NCI-H2107 (cell line): ENCODE measurements at places on chromosomes 13 and 19.

GRCh38 chr19:1836458-1837221 is 11.6 kb downstream of the REXO1 start:
- DNase-seq = no peak

DNA sequence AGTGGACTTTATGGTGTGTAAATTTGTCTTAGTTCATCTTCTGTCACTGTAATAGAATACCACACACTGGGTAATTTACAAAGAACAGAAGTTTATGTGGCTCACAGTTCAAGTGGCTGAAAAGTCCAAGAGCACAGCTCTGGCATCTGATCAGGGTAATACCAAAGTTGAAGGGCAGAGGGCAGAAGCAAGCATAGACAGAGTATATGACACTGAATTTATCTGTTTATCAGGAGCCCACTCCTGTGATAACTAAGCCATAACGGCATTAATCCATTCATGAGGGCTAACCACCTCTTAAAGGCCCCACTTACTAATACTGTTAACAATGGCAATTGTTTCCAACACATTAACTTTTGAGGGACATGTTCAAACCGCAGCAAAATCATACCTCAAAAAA is 4.0 kb upstream of the RFXAP start:
- no peak for DNase-seq

GRCh38 chr19:19563348-19563848 is 25.3 kb downstream of the CILP2 start:
- DNase-seq = no peak

DNA sequence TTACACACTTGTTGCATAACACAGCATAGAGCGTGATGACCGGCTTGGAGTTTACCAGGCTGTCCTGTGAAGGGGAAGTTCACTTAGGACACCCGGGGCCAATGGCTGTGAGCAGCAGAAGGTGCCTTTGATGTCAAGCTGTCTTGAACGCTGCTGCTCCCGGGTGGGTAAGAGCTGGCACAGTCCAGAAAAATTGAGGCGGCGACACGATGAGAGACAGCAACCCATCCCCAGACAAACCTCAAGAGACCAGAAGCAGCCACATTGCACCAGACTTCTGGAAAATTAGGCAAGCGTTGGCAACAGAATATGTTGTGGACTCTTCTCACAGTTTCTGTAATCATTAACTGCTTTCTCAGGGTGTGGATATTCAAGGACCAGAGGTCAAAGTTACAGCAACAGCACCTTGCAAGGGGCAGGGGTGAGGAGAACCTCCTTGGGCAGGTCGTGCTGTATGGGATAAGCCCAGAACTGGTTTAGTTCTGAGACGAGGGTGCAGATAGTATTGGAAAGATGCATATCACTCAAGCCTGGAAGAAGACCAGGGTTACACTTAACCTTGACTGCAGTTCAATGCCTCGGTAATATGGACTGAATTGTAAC is 10.1 kb downstream of the NFILZ start:
- DNase-seq = no peak

DNA sequence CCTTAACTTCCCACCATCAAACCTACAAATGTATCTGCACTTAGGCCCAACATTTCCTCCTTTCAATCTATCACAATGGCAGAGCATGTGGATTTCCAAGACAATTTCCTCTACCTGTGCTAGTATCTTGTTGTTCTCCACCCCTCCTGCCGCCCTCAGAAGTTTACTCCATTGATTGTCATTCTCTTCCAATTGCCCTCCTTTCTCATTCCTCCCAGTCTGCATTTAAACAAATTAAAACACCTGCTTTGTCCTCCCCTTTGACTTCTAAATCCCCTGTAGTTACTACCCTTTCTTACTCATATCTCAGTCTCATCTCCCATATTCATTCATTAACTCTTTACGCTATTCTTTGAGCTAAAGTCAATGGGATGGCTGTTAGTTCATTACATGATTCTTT is 370.6 kb downstream of the DIAPH3 start:
- no peak for DNase-seq

- DNase-seq = no peak
Measured at GRCh38 chr13:57314897-57315520, 148.0 kb downstream of the PRR20E start.

DNA sequence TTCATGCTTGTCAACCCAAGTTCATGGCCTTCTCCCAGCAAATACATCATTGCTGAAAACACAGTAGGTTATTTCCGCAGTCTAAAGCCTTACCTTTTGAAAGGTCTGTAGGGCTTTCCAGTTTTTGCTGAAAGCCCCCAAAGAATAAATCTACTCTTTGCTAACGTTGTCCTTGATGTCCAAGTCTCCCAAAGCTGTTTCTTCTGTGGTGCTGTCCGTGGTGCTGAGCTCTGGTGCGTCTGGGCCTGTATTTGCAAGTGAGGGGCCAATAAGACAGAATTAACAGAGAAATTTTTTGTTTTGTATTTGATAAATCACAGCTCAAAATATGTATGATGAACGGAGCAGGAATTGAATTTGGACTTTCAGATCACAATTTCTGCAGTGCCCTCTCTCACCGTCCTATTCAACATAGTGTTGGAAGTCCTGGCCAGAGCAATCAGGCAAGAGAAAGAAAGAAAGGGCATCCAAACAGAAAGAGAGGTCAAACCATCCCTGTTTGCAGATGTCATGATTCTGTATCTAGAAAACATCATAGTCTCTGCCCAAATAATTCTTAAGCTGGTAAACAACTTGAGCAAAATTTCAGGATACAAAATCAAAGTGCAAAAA is 9.8 kb upstream of the LGALS16 start:
- DNase-seq = no peak

DNA sequence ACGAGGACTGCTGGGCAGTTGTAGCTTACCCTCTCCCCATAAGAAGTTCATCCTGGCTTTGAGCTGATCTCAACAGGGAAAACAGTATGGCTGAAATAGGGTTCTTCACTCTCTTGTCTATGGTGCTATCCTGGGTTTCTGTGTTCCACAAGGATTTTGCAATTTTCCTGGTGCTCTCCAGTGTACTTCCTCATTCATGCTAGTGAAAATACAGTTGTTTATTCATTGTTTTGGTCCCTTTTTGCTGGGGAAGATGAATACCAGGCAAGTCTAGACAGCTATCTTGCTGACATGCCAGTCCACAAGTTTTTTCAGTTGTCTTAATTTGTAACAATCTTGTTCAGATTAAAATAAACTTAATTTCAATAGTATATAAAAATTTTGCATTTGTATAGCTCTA is 306.5 kb downstream of the DLEU7 start:
- DNase-seq = no peak

DNA sequence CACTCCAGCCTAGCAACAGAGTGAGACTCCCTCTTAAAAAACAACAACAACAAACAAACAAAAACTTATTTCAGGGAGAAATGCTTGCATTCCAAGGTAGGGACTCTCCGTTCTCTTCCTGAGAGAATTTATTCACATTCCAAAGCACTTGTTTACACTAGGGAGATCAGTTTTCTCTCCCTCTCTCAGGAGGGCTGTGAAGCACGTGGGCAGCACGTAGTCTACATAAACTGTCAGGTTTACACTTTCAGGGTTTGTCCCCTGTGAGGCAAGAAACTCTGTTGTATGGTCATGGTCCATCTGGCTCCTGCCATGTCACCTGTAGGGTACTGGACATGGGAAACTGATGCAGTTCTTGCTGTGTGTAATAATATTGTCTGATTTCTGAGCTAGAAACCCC is 31.6 kb downstream of the WDR87 start:
- DNase-seq = no peak

- DNase-seq = no peak
Measured at GRCh38 chr13:25727810-25728209, 324.0 kb downstream of the SHISA2 start.

DNA sequence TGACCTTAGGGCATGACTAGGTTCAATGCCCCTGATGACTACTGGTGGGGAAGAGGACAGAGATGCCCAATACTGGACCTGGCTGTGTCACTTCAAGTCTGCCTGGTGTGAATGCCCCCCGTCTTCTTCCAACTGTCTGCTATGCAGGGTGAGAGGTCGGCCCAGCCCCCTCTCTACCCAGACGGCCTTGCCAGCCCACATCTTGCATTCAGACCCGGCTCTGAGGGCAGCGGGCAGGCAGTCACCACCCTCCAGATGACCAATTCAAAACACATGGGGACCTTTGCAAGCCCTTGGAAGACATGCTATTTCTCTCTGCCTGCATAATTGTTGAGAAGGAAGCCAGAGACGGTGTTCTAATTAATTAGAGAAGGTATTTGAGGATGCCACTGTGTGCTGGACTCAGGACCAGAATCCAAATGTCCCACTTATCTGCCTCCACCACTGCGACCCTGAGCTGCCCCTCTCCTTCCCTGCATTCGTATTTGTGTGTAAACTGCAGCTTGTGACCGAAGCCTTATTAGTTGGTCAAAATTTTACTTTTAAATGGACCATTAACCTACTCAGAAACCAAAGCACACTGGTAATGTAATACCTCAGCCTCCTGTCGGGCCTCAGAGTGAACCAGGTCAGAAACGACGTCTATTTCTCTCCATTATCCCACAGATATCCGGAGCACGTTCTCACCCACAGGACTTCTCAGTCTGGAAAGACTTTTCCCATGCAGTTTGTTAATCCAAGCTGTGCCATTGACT is 407.0 kb downstream of the ZNF536 start:
- DNase-seq = no peak

DNA sequence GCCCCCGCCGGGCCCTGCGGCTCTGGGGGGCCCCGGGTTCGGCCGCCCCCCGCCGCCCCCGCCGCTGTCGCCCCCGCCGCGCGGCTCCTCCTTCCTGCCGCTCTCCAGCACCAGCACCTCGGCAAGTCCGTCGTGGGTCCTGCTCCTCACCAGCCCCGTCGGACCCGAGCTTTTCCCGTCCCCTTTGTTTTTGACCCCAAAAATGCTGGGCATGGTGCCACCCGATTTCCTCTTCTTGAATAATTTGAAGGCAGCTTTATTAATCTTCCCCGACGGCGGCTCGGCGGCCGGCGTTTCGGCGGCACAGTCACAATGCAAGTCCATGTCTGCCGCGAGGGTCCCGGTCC is 945 bp downstream of the AMER2 start:
- DNase-seq = no peak

- DNase-seq = no peak
Measured at GRCh38 chr13:106985481-106985880, 417.5 kb upstream of the ARGLU1 start.

- peak; percentile 36 for DNase-seq
Measured at GRCh38 chr13:47932950-47933923, 67.8 kb downstream of the SUCLA2 start.

DNA sequence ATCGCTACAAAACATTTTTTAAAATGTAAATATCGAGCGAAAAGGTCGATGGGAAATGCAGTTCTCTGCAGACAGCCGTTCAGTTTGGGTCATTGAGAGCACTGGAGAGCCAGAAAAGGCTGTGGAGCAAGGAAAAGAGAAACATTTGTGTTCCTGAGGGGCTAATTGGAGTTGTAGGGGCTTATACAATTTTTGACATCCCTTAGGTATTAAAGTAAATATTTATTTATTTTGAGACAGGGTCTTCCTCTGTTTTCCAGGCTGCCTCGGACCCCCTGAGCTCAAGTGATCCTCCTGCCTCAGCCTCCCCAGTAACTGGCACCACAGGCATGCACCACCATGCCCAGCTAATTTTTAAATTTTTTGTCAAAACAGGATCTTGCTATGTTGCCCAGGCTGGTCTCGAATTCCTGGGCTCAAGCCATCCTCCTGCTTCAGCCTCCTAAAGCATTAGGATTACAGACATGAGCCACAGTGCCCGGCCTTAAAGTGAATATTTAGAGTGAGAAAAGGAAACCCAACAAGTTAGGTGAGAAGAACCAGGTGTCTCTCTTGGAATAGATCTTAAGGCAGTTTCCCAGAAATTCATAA is 825 bp upstream of the YIF1B start:
- no peak for DNase-seq

DNA sequence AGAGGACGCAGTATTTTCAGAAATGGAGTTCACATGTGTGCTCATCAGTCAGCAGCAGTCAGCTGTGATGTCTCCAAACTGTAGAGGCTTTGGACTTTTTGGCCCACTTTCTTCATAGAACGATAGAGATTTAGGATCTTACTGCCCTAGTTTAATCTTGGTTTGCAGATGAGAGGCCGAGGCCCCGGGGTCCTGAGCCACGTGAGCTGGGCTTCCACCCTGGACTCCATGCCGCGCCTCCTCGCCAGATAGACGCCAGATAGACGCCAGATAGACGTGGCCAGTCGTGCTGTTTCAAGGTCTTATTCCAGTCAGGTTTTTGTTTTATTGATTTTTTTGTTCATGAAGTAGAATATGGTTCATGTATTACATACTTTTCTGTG is 11.7 kb upstream of the MCF2L start:
- no peak for DNase-seq

DNA sequence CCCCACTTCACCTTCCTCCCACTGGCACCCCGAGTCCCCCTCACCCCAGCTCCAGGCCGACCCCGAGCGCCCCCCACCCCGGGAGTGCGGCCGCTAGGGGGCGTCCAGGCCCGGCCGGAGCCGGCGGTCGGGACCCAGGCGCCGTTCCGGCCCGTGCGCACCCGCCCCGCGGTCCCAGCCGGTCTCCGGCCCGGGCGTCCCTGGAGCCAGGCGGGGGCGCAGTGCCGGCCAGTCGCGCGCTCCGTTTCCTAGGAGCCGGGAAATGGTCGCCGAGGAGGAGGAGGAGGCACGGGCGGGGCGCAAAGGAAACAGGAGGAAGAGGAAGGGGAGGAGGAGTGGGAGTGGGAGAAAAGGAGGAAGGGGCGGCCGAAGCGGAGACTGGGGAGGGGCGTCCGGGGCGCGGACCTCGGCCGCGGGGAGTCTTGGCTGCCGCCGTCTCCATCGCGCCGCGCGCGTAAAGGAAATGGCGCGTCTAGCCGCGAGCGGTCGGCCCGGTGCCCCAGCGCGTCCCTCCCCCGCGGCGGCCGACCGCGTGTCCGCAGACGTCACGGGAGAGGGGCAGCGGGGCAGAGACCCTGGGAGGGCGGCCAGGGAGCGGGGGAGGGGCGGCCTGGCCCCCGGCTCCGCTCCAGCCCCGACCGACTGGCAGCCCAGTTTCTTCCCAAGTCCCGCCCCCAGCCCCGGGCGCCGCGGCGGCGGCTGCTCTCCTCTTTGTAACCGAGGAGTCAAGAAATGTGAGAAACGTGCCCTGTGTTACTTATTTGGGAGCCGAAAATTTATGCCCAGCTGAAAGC is 1.1 kb upstream of the KCTD15 start:
- DNase-seq = no peak

- DNase-seq = no peak
Measured at GRCh38 chr19:17862711-17863519, 3.2 kb downstream of the RPL18A start.

DNA sequence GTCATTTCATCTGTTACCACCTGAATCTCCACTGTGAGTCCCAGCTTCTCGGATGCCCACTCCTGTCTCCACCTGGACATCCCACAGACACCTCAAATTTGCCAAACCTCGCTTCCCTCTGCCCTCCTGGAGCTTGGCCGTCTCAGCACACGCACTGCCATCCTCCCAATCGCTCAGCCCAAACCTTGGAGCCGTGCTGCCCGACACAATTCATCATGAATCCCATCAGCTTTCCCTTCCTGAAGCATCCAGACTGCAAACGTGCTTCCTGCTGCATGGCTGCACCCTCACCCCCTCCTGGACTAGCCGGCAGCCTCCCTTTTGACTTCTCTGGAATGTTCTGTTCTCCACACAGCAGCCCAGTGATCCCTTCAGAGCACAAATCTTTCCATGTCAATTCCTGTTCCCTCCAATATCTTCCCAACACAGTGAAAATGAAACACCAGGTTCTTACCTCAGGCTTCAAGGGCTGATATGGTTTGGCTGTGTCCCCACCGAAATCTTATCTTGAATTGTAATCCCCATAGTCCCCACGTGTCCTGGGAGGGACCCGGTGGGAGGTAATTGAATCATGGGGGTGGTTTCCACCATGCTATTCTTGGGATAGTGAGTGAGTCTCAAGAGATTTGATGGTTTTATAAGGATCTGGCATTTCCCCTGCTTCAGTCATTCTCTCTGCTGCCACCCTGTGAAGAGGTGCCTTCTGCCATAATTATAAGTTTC is 1.1 kb upstream of the PROZ start:
- no peak for DNase-seq
